Stimulated activated effector memory CD8-positive, alpha-beta T cell treated with anti-CD3 and anti-CD28 coated beads, Interleukin-12 subunit alpha, Interleukin-12 subunit beta, amount 100 ng/mL, for 72 hours (primary cell): ENCODE measurements at places on chromosomes 2 and 18.

GRCh38 chr2:30252723-30253701, 21.7 kb downstream of the LBH start:
- peak; percentile 82 for DNase-seq

DNA sequence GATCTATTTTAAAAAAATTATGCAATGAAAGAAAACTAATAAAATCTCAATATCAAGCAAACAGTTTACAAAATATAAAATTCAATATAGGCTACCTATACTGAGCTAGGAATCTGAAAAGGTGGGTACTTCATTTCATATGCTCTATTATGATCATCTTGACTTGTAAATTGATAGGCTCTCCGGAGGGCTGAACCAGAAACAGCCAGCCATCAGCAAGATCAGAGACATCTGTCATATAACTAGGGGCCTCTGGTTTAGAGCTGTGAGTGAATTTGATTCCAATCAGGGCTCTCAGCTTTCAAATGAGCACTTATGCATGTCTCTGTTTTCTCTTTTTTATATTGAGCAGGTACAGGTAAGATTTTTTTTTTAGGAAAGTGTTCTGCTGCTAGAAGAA, 114.2 kb downstream of the SPHKAP start:
- DNase-seq = no peak

GRCh38 chr2:196242131-196242620, 70.8 kb upstream of the STK17B start:
- DNase-seq = no peak

DNA sequence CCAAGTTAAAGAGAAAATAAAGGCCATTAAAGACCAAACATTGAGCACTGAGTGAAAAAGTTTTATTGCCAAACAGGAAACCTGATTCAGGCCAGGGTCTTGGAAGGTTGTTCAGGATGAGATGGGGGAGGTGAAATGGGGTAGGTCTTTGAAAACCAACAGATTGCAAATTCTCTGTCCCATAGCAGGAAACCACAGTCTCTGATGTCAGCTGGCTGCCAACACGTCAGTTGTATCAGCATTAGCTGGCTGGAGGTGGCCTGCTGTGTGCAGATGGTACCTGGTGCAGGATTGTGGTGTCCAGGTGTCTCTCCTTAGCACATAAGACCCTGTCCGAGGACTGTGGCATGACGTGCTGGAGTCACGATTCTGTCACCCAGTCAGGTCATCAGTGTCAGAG, 106.3 kb downstream of the MSH2 start:
- no peak for DNase-seq

GRCh38 chr18:55878224-55878623, 290.2 kb upstream of the TCF4 start:
- no peak for DNase-seq

GRCh38 chr2:21819454-21819853, 695.7 kb downstream of the TDRD15 start:
- DNase-seq = no peak

DNA sequence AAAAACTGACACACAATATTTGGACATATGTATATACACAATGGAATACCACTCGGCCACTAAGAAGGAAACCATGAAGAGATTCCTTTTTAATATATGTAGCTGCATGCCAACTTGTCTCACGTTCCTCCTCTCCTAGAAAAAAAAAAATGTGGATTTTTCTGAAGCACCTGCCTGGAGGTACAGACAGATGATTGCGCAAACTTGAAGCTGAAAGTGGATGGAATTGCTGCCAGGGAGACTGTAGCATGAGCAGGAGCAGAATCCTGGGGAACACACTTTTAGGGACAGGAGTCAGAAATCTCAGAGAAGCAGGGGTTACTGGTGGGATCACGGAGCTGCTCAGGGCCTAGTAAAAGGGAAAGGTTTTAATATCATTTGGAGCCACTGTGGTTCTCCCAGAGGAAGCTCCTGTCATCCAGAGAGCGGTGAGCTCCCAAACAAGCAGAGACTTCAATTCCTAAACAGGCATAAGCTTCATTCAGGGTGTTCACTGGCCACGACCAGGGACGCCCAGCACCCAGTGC, 640 bp upstream of the SPR start:
- DNase-seq = no peak

DNA sequence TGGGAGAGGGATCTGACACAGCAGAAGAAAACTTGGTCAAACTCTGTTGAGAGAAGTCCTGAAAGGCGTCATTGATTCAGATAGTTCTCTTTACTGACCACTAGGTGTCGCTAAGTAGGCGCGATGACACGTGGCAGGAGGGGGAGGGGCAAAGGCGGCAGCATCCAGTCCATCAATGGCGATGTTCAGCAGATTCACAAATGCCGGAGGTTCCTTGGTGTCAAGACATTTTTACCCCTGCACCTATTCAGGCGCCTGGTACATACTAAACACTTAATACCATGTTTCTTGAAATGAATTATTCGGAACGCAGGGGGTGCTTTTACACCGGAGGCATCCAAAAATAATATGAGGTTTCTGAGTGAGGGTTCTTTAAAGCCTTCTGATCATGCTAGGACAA, 3.0 kb upstream of the PLEK start:
- DNase-seq = peak; percentile 84

DNA sequence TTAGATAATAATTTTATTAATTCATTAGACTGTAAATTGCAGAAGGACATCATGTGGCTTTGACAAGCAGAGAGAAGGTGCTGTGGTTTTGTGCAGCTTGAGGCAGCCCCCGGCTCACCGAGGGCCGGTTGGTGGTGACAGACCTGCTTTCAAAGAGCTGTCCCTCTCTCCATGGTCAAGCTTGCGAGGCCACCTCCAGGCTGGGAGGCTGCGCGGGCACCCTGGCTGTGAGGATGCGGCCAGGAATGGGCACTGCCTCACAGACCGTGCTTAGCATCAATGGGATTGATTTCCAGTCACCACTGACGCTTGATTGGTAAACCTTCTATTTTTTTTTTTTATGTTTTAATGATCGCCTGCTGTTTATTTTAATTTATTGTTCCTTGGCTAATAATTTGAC, 690.9 kb downstream of the GALR1 start:
- DNase-seq = no peak

- DNase-seq = no peak
Measured at GRCh38 chr2:45067859-45068570, 58.8 kb upstream of the SIX2 start.

GRCh38 chr18:70520867-70521266, 232.0 kb downstream of the SOCS6 start:
- DNase-seq = no peak

DNA sequence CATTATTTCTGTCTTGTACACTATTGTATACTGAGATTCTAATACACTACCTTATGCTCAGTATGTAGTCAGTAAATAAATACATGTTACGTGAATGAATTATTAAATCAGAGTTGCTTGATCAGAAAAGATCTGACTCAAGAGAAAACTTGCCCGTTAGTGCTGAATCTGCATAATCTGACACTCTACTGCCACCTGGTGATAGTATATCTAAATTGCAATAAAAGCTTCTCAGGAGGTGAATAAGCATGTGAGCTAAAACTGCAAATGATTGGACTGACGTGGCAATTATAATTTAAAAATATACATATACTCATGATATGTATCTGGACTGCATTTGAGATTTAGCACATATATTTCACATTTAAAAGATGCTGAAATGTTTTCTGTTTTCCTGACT, 70.4 kb downstream of the KIAA1328 start:
- no peak for DNase-seq

DNA sequence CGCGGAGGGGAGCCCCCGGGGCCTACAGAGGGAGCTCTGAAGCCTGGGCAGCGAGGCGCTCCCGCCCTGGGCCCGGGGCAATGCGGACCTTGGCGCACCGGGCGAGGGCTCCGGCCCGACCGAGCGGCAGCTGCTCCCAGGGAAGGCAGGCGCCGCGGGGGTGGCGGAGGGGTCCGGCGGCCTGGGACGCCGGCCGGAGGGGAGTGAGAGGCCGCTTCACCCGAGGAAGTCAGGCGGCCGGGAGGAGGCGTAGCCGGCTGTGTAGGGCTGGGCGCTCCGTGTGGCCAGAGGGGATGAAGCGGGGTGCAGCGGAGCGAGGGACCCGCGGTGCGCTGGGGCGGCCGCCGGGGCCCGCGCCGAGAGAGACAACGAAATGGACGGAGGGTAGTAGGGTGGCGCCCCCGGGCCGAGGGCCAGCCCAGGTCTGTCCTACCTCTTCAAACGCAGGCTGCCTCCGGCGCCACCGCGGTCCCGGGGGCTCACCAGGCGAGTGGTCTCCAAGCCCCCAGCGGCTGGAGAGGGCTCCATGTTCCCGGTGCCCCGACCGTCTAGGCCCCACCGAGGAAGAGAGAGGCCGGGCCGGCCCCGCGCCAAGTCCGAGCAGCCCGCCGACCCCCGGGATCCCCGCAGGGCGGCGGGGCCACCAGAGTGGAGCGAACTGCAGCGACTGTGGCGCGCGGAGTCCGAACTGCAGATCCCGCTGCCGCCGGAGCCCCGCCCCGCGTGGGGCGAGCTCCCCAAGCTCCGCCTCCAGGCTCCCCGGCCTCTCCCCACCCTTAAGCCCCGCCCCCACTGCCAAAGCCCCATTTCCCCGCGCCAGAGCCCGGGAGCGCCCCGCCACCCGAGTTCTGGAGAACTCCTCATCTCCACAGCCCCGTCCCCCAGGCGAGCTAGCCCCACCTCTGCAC, at the start of gene SLC30A3:
Gene SLC30A3 (minus strand): TSS at position 669 of the 908 bp plus-strand sequence. CDS start 141 bp downstream, at position 528.
- peak; percentile 58 for DNase-seq

GRCh38 chr2:9110346-9110884, 96.2 kb upstream of the ASAP2 start:
- no peak for DNase-seq

DNA sequence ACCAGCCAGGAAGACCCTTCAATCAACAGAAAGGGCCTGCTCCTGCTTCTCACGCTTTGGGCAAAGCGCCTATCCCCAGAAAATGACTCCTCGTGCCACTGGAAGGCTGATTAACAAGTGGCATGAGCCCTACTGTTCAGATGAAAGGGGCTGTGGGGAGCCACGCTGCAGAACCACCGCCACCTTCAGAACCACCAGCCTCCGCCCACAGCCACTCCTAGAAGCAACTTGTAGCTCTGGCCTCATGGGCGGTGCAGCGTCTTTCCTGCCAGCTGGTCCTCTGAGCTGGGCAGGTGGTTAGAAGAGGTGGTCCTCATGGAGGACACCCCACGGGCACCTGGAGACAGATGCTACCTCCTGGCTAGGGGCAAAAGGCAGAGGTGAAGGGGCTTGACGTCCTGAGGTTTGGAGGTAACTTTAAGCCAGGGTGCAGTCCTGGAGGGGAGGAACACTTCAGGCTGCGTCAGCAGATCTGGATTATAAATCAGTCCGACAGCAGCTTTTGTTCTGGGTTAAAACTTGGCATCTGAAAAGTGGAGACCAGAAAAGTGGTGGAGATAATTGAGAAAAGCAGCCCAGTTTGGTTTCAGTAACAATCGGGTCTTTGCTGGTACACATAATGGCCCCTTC, 861 bp upstream of the SEMA4C start:
- DNase-seq = peak; percentile 68

- DNase-seq = no peak
Measured at GRCh38 chr2:218476676-218477075, 57.8 kb downstream of the VIL1 start.

GRCh38 chr18:25223211-25223610, 128.8 kb downstream of the ZNF521 start:
- no peak for DNase-seq

DNA sequence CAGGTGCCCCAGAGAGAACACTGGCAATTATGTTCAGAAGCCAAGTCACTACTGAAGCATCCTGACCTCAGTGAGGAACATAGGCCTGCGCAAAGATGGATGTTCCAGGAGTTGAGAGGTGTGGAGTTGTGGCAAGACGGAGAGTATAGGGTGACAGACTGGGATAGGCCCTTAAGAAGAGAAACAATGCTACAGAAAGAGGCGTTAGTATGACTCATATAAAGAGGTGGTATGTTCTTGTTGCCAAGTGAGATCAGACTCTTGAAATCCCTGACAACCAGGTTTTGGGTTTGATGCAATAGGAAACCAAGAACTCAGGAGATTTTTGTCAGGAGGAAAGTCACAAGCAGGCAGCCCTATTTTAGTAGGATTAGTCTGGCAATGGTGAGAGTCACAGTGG, 185.6 kb downstream of the RIT2 start:
- DNase-seq = no peak

GRCh38 chr2:38064801-38065501, 11.0 kb downstream of the CYP1B1 start:
- DNase-seq = no peak

DNA sequence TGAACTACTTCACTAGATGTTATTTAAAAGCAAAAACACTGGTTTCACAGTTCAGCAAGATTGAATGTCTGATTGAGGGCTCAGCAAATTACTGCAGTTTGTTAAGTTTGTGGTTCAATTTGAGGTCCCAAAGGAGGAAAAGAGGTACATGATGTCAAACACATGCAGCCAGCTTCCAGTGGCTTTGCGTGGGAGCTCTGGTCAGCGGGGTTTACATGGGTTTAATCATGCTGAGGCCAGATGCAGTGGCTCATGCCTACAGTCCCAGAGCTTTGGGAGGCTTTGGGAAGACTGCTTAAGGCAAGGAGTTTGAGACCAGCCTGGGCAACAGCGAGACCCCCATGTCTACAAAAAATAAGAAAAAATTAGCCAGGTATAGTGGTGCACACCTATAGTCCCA, 111.5 kb downstream of the MAPK4 start:
- no peak for DNase-seq

- no peak for DNase-seq
Measured at GRCh38 chr18:68181956-68182355, 533.0 kb downstream of the TMX3 start.

GRCh38 chr2:3827673-3828575, 124.5 kb downstream of the DCDC2C start:
- no peak for DNase-seq

GRCh38 chr2:237314198-237314597, 99.8 kb downstream of the COL6A3 start:
- no peak for DNase-seq

- no peak for DNase-seq
Measured at GRCh38 chr2:237309011-237309410, 105.0 kb downstream of the COL6A3 start.

DNA sequence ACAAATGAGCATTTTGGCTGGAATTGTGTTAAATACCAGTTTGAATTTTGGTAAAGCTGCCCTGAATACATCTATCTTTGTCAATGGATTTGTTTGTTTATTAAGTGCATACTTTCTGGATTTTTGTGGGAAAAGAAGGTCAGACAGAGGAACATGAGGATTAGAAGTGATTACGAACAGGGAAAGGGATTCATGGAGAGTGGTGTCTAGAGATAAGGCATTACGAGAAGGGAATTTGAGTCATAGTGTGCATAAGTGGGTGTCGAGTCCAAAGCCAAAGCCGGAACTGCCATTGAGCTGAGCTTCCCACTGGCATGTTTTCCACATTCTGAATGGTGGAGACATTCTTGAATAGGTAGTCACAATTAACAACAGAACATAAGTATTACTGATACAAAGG, 68.9 kb upstream of the EFEMP1 start:
- no peak for DNase-seq

- no peak for DNase-seq
Measured at GRCh38 chr2:161371869-161372268, 44.2 kb upstream of the TBR1 start.

GRCh38 chr18:59041296-59041695, 98.4 kb upstream of the SEC11C start:
- DNase-seq = no peak

DNA sequence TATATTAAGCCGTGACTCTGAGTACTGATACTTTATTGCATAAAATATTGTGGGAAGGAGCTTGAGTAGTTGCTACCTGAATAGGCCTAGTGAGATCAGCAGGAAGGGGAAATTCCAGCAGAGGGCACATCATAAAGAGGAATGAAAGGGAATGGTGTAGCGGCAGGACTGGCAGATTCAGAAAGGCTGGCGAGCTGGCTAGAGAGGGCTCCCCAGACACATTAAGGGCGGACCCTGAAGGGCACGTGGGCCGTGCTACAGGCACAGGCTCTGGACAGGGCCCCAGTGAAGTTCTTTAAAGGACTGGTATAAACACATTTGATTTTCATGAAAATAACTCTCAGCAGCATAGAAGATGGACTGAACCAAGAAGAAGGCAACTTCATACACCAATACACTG, 43.0 kb downstream of the PTPN2 start:
- no peak for DNase-seq
